ENCODE measurements at places on chromosomes 7 and 10.

DNA sequence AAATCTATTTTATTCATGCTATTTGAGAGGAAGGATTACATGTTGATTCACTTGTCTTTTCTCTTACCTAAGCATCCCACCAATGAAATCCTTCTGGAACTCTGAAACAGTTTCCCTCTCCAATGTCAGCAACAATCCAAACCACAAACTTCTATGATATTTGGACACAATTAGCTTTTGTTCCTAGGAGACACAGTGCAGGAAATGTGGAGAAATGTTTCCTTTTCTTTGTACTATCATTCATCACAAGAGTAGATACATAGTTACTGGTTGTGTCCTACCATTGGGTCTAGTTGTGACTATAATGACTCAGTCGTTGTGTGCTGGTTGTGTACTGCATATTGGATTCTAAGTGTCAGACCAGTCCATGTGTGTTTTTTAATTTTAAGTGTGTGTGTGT is 156.8 kb upstream of the MAGI2 start:
- DNase-seq = no peak

DNA sequence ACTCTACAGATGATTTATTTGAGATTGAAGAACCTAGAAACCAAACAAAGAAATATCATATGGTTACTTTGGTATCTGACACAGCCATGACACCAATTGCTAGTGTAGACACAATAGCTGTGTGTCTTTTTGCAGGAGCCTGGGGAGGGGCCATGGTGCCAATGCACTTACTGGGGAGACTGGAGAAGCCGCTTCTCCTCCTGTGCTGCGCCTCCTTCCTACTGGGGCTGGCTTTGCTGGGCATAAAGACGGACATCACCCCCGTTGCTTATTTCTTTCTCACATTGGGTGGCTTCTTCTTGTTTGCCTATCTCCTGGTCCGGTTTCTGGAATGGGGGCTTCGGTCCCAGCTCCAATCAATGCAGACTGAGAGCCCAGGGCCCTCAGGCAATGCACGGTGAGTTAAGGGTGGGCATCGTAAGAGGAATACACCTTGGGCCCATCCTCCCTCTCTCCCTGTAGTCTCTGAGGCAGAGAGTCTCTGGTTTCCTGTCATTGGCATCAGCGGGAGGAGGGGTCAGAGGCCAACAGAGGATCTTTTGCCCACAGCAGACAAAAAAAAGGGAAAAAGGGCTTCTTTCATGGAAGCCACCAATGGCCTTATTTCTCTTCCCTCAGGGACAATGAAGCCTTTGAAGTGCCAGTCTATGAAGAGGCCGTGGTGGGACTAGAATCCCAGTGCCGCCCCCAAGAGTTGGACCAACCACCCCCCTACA is 1.2 kb downstream of the TMEM139 start:
- DNase-seq = no peak

DNA sequence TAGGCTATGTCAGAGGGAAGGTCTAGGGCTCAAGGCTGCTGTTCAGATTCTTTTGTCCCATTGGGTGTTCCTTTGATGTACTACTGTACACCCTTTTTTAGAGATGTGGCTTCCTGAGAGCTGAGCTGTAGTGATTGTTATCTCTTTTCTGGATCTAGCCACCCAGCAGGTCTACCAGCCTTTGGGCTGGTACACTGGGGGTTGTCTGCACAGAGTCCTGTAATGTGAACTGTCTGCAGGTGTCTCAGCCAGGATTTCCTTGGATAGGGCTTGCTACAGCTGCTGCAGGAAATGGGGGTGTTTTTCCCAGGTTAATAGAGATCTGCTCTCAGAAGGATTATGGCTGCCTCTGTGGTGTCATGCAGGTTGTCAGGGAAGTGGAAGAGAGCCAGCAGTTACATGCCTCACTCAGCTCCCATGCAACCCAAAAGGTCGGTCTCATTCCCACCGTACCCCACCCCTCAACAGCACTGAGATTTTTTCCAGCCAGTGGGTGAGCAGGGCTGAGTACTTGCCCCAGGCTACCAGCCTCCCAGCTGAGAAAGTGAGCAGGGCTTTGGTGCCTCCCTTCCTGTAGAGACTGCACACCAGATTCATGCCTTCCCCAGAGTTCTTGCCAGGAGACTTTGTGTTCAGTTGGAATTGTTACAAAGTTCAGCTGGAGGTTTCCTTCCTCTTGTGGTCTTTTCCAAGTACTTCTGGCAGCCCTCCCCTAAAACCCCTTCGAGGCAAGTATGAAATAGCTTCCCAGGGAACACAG is 63.3 kb downstream of the ZNF107 start:
- no peak for DNase-seq

- DNase-seq = no peak
These were observed 114.2 kb upstream of the FAM3C start for GRCh38 chr7:121510302-121510701.

GRCh38 chr7:105487579-105488571 is 34.2 kb downstream of the PUS7 start:
- DNase-seq = no peak

GRCh38 chr10:100987685-100988049 is 324 bp downstream of the TWNK start:
- no peak for DNase-seq

GRCh38 chr7:44059219-44060090 is 5.9 kb downstream of the PGAM2 start:
- DNase-seq = no peak

GRCh38 chr10:5975641-5976473 is 1.5 kb downstream of the IL15RA start:
- no peak for DNase-seq

GRCh38 chr10:96395931-96396877 is 37.4 kb upstream of the OPALIN start:
- no peak for DNase-seq

DNA sequence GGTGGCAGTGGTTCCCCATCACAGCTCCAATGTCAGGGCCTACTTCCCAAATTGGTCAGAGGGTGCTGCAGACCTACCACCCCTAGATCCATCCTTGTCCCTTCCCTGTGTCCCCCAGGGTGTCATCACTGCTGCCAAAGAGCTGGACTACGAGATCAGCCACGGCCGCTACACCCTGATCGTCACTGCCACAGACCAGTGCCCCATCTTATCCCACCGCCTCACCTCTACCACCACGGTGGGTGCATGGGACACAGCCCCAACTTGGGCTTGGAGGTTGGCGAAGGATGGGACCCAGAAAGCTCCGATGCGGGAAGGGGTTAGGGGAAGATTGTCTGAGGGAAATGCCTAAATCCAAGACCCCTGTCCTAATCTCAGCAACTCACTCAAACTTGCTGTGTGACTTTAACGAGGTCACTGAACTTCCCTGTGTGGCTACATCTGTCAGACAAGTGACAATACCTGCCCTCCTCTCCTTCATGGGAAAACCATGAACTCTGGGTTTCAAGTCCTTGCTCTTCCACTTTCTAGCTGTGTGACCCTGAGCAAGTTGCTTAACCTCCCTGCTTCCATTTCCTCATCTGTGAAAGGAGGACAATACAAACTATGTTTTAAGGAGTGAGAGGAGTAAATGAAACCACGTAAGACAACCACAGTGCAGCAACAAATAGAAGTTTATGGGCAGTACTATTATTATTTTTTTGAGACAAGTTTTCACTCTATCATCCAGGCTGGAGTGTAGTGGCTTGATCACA is 4.9 kb upstream of the VSIR start:
- DNase-seq = no peak

DNA sequence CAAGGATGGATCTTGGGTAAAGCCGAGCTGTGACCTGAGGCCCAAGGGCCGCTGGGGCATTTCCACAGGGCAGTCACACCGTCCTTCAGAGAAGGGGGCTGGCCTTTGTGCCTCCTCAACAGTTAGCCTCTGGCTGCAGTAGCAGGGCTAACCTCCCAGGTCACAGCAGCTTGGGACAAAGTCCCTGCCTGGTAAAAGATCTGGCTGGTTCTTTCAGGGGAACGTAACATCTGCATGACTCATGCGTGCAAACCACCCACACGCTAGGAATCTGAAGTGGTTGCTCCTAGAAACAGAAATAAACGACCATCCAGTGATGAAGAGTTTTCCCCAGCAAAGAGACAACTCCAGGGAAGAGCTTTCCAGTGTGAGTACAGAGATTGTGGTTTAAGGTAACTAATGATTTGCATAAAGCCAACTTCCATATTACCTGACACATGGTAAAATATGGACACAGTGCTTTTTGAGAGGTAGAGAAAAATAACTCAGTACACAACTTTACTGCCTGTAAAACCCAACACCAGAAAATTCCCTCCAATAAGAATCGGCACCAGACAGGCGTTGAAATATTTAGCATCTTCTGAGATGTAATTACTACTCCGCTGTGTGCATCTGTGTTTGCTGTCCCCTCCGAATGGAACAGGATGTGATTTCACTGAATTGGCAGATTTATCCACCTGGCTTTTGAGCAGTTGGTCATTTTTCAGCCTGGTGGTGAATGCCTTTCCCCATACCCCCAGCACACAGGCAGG is 84.9 kb upstream of the ADRB1 start:
- no peak for DNase-seq

DNA sequence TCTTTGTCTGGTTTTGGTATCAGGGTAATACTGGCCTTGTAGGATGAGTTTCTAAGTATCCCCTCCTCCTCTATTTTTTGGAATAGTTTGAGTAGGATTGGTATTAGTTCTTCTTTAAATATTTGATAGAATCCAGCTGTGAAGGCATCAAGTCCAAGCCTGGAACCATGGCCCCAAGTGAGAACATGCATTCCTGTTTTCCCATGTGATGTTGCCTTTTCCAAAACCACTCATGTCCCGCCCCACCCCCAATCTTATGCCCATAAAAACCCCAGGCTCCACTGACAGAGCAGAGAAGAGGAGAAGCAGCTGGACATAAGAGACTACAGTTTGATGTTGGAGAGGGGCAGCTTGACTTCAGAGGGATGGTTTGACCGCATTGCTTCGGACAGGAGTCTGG is 71.2 kb downstream of the MINPP1 start:
- no peak for DNase-seq

DNA sequence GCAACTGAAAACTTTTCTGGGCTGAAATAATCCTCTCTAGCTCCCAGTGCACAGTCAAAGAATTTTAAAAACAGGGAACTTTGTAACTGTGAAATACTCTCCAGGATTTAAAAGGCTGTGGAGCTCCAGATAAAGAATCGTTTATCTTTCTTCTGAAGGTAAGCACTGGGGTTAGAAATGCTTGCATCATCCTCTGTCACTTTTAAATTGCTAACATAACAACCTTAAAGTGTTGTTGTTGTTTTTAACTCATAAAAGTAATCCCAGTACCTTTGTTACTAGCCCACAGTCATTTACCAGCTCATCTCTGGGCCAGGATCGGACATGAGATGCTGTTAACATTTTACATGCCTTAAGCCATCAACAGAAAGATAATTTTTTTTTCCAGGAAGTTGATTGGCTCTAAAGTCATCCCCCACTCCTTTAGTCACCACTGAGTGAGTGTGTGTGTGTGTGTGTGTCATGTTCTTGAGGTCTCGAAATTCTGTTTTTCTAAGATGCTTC is at the start of gene SLC39A12:
TSS of gene SLC39A12 (plus strand) at position 51 of the 504 bp plus-strand sequence. CDS start 1,359 bp downstream, outside the sequence.
- no peak for DNase-seq

DNA sequence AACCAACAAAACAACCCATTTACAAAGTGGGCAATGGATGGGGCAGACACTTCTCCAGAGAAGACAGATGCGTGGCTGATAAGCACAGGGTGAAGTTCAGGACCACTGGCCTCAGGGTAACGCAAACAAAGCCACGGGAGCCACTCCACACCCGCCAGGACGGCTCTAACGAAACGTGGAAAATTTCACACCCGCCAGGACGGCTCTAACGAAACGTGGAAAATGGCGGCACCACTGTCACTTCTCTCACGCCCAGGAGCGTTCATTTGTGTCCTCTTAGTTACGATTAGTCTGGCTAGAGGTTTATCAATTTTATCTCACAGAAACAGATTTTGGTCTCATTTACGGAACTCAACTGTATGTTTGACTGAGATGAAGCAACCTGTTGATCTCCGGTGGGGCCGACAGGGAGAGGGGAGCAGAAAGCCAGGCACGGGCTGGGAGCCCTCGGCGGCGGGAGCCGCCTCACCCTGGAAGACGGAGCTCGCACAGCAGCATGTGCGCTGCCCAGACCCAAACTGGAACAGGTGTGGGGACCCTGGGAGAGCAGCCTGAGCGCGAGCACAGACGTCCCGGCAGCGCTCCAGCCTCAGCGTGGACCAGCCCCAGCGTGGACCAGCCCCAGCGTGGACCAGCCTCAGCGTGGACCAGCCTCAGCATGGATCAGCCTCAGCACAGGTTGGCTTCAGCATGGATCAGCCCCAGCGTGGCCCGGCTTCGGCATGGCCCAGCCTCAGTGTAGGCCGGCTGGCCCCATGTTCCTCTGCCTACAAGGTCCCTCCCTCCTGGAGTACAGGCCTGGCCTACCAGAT is 243.5 kb downstream of the MAD1L1 start:
- DNase-seq = no peak

GRCh38 chr10:47114680-47115186 is 185.3 kb upstream of the GDF10 start:
- no peak for DNase-seq

DNA sequence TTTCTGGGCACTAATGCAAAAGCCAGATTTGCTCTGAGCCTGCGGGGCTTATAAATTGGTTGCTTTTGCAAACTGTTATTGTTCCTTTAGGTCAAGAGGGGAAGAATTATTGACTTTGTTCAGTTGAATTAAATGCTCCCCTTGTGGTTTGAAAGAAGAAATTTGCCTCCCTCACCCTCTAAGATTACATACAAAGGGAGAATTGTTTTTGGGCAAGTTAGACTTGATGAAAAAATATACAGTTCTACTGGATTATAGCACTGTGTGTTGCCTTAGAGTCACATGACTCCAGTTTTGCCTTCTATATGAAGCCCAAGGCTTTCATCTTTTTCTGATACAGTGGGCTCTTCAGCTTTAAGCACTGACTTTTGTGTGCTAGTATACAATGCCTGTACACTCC is 1265.8 kb upstream of the LRRTM3 start:
- no peak for DNase-seq

GRCh38 chr7:150842018-150842417 is 10.3 kb upstream of the AOC1 start:
- no peak for DNase-seq

DNA sequence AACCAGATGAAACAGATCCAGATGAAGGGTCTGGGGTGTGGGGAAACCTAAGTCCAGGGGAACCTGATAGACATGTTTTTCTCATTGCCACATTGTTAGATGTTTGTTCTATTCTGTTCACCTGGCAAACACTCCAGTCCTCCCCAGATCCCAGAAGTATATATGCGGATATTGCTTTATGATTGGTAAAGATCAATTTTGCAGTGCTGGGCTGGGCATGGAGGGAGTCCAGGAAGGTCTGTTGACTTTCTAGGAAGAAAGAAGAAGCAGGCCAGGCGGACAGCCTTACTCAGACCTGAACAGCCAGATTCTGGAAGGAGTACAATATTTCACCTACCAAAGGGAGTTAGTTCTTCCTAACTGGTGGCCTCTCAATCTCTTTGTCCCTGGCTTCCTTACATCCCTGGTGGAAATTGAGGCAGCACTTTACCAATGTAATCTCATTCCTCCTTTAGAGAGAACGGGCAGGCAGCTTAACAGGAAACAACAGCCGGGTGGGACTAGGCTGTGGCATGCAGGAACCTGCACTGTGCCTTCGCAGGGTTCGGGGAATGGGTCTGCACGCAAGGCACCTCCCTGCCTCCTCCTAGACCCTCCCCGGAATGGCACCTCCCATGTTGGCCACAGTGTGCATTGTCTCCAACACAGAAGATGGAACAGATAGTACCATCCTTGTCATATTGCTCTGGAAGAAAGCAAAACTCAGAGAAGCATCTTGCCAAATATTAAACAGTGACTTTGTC is 930 bp downstream of the GIMAP6 start:
- peak; percentile 76 for DNase-seq

- DNase-seq = no peak
These were observed 14.8 kb upstream of the ORAI2 start for GRCh38 chr7:102418592-102418991.

GRCh38 chr7:5711409-5711808 is 70.1 kb downstream of the RNF216 start:
- DNase-seq = no peak
